ENCODE measurements at places on chromosomes 7 and 10. TPM values are rescaled to one million over a fixed set of nuclear protein-coding genes. Genes with fewer than 3 reads are reported as not detected.

DNA sequence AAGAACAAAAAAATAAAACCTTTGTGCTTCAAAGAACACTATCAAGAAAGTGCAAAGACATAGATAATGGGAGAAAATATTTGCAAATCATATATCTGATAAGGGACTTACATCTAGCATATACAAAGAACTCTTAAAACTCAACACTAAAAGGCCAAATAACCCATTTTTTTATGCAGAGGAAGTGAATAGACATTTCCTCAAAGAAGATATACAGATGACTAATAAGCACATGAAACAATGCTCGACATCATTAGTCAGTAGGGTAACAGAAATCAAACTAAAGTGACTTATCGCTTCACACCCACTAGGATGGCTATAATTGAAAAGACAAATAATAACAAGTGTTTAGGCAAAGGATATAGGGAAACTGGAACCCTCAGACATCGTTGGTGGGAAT is 78.0 kb downstream of the MALSU1 start:
- no peak for DNase-seq

DNA sequence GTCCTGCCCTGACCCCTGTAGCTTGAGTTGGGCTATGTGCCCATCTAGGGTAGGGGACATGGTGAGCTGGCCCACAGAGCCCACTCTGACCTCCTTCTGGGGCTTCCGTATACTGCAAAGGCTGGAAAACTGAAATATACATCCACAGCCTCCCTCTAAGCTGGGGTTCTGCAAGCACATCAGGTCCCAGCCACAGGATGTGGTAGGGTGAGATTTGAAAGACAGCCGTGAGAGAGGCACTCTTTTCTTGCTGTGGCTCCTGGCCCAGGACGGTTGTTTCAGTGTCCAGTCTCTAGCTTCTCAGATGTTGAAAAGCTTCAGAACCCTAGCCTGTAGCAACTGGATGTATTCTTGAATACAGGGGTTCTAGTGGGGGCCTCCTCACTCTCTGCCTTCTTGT is 60.1 kb upstream of the ADRB1 start:
- DNase-seq = no peak

DNA sequence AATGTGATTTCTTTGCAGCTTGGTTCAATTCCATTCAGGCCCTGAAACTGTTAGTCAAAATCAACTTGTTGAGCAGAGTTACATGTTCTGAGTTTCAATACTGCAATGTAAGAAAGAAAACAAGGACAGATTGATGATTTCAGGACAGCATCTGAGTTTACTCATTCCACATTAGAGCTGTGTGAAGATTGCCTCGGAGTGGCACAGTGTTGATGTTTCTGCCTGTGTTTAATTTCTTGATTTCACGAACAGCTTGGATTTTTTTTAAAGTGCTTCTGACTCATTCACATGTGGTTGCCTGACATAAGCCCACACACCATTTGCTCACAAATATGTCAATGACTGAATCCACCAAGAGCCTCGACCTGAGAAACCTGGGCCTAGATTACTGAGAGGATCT is 101.2 kb upstream of the PARD3 start:
- no peak for DNase-seq

DNA sequence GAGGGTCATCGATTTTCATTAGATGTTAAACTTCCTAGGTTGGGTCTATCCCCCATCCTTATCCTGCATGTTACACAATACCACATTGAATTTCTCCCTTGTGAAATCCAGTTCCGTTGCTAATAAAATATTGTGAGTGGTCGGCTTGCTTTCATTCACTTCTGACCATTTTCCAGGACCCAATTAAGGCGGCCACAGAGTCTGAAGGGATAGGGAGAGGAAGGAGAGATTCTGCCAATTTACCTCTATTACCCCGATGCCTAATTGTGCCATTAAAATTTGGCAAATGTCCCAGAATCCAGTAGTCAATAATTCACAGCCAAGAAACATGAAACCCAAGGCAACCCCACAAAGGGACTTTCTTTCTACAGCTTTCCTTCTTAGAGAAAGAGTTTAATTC is 129.9 kb downstream of the IPMK start:
- no peak for DNase-seq

GRCh38 chr7:67487316-67487715 is 490.7 kb downstream of the TYW1 start:
- no peak for DNase-seq

DNA sequence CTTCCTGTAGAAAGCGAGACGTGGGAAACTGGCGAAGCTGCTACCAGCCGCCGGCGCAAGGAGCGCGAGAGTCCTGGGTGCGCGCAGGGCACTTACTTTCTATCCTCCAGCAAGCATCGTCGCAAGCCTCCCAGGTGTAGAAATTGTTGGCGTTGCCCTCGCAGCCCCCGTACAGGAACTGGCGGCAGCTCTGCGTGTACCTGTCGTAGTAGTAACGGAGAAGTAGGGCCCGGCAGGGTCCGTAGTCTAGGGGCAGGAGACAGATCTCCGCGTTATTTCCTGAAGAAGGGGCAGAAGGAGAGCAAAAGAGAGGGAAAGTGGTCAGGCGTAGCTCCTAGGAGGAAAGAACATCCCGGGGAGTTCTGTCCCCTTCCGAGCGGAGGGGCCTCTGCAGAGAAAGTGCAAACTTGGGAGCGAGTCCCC is 501 bp downstream of the TFPI2 start:
- peak; percentile 75 for DNase-seq

DNA sequence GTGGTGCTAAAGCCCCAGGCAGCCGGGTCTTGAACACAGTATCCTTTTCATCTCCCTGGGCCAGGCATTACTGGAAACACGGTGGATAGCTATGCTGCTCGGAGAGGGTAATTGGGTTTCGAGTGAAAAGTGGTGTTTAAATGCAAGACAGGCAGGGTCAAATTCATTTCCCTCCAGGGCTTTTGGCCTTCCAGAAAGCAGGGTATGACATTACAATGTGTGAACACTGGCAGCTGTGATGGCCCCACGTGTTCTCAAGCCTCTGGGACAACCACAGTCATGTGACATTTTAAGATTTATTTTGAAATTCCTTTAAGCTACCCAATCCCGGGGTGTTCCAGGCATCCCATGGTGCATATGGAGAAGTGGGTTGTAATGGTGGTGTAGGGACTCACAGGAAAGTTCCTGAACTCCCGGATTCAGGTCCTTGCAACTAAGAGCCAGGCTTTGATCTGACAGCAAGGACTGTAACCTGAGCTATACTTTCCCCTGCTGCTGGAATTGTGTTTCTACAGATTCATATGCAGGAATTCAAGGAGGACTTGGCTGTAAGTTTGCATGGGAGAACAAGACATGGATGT is 46.8 kb downstream of the INSYN2A start:
- no peak for DNase-seq

- DNase-seq = no peak
Measured at GRCh38 chr10:87750817-87751216, 67.2 kb downstream of the ATAD1 start.

- DNase-seq = no peak
Measured at GRCh38 chr10:123965973-123966895, 74.6 kb upstream of the CPXM2 start.

GRCh38 chr7:115227473-115228235 is 305.8 kb downstream of the MDFIC start:
- no peak for DNase-seq

DNA sequence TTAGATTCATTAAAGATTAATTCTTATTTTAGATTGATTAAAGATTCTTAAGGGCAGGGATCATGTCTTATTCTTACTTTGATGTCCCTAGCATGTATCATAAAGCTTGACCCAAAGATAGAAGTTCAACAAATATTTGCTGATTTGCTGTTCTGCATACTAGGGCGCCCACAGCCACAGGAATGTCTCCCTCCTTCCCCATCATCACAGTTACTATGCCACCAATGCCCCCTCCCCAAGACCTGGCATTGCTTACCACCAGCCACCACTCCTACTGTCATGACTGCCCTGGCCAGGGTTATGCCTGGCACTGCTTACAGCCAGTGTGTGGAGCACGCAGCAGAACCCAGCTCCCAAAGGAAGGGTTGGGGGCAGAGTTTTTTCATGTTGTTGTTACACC is 86.7 kb upstream of the AGK start:
- no peak for DNase-seq

- peak; percentile 40 for DNase-seq
Measured at GRCh38 chr10:73956476-73957359, 41.2 kb upstream of the VCL start.

- DNase-seq = no peak
Measured at GRCh38 chr7:37364856-37365255, 83.8 kb downstream of the ELMO1 start.

- DNase-seq = no peak
Measured at GRCh38 chr7:67311901-67312300, 315.3 kb downstream of the TYW1 start.

GRCh38 chr10:29553544-29554250 is 81.1 kb downstream of the SVIL start:
- no peak for DNase-seq

CDNF gene
- total RNA-seq = 2.9 TPM

LIPN gene
- 1.9 TPM for total RNA-seq

ERVW-1 gene
- total RNA-seq = not detected

SPDYE1 gene
- not detected for total RNA-seq
